Frontal cortex (tissue), 4 donors: ENCODE measurements at places on chromosomes 11 and 22.

- no peak for DNase-seq
These were observed 213.6 kb downstream of the LRRC4C start for GRCh38 chr11:41245704-41246398.

- no peak for DNase-seq
These were observed 20.6 kb upstream of the ST3GAL4 start for GRCh38 chr11:126334659-126335462.

DNA sequence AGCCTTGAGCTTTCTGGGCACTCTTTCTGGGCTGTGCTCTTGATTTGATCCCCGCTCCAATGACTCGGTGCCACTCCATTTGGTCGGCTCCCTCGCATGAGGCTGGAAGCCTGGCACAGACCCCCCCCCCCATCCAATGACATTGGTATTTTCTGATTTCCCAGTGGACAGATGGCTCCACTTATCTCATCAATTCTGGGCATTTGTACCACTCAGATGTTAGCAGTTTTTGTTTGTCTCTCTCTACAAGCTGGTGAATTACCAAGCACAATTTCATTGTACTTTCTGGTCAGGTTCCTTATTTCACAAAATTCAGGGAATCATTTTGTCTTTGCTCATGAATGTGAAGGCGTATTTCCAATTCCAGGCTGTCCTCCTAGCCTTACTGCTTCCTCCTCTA lies 9.1 kb downstream of the DNAL4 start:
- no peak for DNase-seq

GRCh38 chr11:35711173-35711910 lies 48.8 kb downstream of the TRIM44 start:
- no peak for DNase-seq

- DNase-seq: peak; percentile 39
These were observed 25.0 kb upstream of the GAL start for GRCh38 chr11:68659158-68659921.

GRCh38 chr22:39446239-39446721 lies 10.5 kb upstream of the MGAT3 start:
- DNase-seq: no peak

GRCh38 chr22:40094485-40094884 lies 83.2 kb upstream of the TNRC6B start:
- DNase-seq: no peak

DNA sequence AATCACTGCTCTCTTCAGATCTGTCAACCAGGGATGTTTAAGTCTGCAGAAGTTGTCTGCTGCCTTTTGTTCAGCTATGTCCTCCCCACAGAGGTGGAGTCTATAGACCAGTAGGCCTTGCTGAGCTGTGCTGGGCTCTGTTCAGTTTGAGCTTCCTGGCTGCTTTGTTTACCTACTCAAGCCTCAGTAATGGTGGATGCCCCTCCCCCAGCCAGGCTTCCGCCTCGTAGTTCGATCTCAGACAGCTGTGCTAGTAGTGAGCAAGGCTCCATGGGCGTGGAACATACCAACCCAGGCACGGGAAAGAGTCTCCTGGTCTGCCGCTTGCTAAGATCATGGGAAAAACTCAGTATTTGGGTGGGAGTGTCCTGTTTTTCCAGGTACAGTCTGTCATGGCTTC lies 27.6 kb upstream of the CASP12 start:
- DNase-seq: no peak

GRCh38 chr22:25712661-25713400 lies 29.2 kb upstream of the MYO18B start:
- DNase-seq: no peak

DNA sequence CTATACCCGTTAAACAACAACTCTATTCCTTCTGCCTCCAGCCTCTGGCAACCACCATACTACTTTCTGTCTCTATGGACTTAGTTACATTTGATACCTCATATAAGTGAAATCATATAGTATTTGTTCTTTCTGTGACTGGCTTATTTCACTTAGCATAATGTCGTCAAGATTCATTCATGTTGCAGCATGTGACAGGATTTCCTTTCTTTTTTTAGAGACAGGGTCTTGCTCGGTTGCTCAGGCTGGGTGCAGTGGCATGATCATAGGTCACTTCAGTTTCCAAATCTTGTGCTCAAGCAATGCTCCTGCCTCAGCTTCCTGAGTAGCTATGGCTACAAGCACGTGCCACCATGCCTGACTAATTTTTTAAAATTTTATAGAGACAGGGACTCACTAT lies 29.4 kb upstream of the SORL1 start:
- DNase-seq: no peak

GRCh38 chr11:73531386-73531785 lies 66.5 kb downstream of the FAM168A start:
- DNase-seq: no peak

GRCh38 chr11:110878513-110878912 lies 166.3 kb upstream of the ARHGAP20 start:
- no peak for DNase-seq

DNA sequence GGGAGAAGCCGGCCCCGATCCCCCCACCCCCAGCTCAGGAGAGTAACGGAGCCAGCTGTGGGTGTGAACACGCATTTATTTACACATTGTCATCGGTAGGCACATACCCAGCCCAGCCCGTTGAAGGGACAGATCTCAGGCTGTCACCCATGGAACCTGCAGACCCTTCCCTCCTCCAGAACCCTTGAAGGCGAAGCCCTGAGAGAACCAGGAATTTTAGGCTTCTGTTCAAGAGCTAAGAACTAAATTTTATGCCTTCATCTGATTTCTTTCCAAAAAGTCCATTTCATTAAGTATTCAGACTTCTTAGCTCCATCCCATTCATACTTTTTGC lies 379 bp upstream of the BRMS1 start:
- DNase-seq: no peak

DNA sequence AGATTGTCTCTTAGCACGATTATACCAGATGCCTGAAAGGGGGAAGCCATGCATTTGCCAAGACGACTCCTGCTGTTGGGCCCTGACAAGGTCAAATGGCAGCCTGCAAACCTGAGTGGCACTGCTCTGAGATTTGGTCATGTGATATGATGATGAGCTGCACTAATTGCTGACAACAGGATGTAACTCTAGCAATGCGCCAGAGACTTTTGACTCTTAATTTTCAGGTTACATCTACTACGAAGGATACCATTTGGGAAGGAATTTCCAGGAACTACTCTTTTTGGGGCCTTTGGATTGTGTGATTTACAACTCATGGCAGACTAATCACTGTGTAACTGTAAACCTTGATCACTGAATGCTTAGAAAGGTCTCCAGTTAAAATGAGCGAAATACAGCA lies 13.1 kb downstream of the TREH start:
- DNase-seq: no peak

DNA sequence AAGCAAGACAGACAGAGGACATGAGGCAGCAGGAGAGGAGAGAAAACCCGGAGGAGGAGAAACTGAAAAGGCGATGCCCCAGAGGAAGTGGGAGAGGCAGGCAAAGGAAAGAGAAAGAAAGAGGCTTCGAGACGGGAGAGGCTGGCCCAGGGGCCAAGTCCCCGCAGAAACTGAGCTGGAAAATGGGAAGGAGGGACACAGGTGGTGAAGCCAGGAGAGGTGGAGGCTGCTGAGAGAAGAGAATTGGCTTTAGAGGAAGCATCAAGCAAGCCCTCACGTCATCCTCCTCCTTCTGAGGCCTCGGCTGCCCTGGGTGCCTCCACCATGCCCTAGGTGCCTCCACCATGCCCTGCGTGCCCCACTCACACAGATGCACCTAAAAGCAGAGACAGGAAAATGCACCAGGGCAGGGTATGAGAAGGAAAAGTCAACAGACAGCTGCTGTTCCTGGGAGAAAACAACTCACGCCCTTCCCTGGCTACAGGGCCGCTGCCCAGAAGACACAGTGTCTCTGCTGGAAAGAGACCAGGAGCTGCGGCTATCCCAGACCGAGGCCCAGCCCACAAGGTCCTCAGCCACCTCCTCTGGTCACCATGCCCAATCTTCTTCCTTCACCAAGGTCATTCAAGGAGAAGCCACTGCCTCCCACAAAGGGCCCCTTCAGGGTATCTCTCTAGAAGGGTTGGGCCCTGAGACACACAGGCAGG lies 14.3 kb downstream of the FXYD6 start:
- DNase-seq: no peak

DNA sequence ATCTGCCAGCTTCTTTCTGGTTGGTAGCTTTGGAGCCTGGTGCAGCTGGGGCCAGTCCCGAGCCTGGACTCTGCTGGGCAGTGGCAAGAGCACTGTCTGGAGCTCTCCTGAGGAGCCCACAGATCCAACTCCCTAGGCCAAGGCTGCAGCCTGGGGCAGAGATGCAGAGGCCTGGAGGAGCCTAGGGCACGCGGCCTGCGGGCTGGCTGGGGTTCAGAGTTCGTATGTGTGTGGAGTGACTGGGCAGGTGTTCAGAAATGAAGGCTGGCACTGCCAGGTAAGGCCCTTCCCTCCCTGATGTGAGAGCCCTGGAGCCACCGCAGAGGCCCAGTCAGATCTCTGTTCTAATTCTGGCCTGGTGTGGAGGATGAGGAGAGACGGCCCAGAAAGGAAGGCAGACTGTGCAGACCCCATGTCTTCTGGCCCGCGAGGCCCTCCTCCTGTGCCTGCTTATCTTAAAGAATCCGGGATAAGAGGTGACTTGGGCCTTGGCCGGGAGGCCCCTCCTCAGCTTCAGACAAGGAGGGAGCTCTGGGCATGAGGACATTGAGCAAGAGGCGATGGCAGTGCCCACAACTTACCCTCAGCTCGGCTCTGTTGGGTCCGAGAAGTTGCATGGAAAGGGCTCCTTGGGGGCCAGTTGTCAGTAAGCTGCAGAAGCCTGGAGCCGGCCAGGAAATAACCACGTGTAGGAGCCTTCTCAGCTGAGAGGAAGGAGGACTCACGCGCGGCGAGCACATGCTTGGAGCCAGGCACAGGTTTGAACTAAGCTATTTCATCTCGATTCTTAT lies 62.2 kb upstream of the B3GAT1 start:
- DNase-seq: no peak

GRCh38 chr11:57742087-57742452 lies 779 bp downstream of the SELENOH start:
- DNase-seq: no peak

- DNase-seq: no peak
These were observed 10.4 kb upstream of the MALAT1 start for GRCh38 chr11:65488273-65489034.

DNA sequence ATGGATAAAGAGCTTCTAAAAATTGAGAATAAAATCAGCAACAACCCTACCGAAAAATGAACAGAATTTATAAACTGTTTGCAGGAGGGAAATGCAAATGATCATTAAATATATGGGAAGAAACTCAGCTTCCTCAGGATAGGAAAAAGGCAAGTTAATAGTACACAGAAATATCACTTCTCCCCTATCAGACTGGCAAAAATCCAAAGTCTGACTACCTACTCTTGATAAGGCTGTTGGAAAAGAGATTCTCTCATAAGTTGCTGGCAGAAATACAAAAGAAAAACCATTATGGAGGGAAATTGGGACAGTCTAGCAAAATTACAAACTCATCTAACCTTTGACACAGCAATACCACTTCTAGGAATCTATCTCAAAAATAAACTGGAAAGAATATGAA lies 100.9 kb upstream of the LDLRAD3 start:
- DNase-seq: no peak

GRCh38 chr22:46462726-46463371 lies 74.6 kb downstream of the CELSR1 start:
- DNase-seq: no peak

DNA sequence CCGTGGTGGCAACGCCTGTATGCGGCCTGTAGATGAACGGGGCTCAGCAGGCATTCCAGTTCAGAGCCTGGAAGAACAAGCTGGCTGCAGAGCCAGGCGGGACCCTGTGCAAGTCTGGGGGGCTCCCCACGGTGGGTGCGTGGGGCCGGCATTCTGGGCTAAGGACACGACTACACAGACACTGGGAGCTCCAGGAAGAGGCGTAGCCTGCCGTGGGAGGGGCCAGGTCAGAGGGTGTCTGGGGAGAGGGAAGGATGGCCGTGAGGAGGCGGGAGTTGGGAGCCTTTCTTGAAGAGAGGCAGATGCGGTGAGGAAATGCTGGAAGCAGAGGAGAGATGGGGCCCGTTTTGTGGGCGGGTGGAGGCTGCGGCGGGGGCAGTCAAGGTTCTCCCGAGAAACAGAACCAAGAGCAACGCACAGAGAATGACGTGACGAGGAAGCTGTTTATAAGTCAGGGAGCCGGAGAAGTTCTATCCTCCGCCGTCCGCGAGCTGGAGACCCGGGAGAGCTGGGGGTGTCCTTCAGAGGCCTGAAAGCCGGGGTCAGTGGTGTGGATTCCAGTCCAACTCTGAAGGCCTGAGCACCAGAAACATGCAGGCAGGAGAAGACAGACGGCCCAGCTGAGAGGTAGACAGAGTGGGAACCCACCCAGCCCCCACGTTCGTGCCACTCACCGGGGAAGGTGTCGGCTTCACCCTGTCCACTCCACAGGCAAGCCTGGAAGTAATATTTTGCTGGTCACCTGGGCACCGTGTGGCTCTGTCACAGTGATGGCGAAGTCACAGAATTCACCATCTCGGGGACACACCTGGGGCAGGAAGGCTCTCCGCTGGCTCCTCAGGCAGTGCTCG lies 529.6 kb downstream of the BRD1 start:
- DNase-seq: no peak

DNA sequence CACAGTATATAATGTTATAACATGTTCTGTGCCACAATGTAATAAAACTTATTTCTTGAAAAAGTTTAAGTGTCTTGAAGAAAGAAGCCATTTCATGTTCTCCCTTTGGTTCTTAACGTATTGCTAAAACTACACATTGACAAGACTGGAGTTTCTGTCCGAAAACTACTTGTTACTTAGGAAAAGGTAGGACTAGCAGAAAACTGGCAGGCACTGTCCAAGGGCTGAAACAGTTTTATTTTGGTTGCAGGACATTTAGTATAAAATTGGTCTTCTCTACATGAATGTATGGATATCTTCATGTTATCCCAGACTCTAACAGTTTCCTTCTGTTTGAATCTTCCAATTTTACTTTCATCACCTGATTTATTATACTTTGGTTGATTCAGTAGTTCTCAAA lies 1027.1 kb downstream of the LRRC4C start:
- no peak for DNase-seq

DNA sequence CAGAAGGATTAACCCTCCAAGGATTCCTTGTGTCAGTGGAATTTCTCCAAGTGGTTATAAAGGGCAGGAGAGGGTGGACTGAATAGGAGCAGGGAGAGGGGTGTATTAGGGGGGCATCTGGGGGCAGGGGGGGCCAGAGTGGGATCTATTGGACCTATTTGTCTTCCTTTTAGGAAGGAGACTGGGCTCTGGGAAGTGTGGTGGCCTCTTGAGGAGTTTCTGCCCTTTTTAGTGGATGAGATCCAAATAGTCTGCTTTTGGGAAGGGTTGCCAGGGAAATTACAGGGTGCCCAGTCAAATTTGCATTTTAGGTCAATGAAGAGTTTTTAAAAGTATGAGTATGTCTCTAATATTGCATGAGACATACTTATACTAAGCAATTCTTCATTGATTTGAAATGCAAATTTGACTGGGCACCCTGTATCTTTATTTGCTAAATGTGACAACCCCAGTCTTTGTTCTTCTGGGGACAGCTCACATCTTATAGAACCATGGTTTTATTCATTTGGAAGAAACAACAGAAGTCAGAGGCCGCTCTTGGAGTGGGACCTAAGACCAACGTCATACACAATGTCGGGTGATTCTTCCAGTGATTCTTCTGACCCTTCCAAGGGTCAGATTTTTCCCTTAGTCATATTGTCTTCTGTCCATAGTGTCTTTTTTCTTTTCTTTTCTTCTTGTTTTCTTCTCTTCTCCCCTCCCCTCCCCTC lies 429 bp upstream of the SLC22A6 start:
- DNase-seq: no peak

GRCh38 chr11:126197277-126197939 lies 14.0 kb downstream of the RPUSD4 start:
- DNase-seq: no peak
